ENCODE measurements at places on chromosomes 1 and 21. TPM values are rescaled to one million over a fixed set of nuclear protein-coding genes. Genes with fewer than 3 reads are reported as not detected.

GRCh38 chr21:25334046-25334730 lies 273.1 kb downstream of the MRPL39 start:
- DNase-seq: no peak

GRCh38 chr1:85220756-85221201 lies 20.0 kb upstream of the SYDE2 start:
- no peak for DNase-seq

DNA sequence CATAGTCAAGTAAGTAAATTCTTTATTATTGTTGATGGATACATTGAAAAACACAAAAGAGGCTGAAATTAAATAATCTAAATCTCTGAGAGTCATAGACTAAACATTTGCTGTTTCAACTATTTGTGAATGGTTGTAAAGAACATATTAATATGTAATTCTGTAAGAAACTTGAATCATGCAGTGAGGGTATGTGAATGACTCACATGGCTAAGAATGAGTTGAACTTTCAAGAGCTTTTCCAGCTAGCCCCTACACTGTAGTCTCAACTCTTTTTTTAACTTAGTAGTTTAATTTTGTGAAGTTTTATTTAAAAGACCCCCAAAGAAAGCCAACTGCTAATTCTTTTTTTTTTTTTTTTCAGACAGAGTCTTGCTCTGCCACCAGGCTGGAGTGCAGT lies 588.1 kb downstream of the DPYD start:
- DNase-seq: no peak

GRCh38 chr1:76793594-76793993 lies 73.7 kb upstream of the ST6GALNAC5 start:
- DNase-seq: no peak

Gene DNAJC28
- total RNA-seq: 0.09 TPM

Gene FYB2
- total RNA-seq: not detected

Gene SELP
- total RNA-seq: not detected

GRCh38 chr1:12594966-12595756 lies 22.8 kb downstream of the DHRS3 start:
- no peak for DNase-seq

- DNase-seq: no peak
Measured at GRCh38 chr1:58779059-58779754, 4.6 kb downstream of the JUN start.

DNA sequence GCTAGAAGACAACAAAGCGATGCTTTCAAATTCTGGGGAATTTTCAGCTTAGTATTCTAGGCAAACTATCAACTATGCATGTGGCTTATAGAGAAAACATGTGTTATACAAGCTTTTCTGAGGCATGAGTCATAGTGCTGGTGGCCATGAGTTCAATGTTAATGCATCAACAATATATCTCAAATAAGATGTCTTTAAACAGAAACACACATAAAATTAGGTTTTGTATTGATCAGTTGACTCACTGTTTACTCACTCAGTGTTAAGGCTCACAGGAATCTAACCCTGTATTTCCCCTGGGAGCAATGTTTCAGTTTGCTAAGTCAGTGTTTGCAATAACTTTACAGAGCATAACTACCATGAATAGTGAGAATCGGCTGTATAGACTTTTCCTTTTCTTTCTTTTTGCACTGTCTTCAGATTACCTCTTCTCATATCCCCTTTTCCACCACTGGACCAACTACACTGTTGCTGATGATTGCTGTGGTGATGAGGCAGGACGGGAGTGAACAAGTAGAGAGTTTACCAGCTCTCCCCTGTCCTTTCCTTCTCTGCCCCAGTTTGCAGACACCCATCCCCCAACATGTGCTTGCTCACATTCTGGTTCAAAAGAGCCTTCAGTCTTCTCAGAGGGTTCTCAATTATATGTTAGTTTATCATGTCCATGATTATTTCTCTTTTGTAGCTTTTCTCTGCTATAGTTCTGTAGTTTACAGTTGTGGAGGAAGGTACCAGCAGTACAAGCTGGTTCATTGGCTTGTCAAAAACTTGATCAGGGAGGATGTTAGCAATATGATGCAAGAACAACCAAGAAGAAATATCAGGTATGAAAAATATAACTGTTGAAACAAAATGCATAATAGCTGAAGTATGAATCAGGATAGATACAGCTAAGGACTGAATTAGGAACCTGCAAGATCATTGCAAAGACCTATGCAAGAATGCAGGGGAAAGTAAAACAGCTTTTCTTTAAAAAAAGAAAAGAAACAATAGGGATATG lies 23.9 kb downstream of the CD2 start:
- peak; percentile 62 for DNase-seq

DNA sequence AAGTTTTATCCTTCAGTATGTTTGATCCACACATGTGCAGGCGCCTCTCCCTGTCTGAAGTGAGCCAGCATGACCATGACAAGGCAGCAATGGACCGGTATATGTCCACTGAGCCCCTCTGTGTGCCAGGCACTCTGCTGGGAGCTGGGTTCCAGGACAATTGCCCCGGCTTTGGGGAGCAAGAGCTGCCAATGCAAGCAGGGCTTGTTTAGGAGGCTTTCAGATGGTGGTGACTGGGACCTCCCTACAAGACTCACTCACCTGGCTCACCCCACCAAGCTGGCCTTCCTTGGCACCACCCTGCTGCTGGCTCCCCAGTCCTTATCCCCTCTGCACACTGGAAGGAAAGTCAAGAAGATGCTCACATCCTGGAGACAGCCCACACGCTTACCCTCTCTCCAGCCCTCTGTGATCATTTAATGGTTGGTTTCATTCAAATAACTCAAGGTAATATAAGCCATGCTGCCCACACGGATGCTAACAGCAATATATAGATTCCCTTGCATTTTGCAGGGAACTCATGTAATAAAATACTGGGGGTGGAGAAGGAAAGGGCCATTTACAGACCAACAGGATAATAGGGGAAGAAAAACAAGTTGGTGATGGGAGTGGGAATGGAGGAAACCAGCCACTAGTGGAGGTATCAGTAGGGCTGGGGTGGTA lies 23.6 kb downstream of the KCND3 start:
- no peak for DNase-seq

Gene GJB3
- not detected for total RNA-seq
